Germinal center (tissue), 1 donor: ENCODE measurements at places on chromosomes 4 and X.

DNA sequence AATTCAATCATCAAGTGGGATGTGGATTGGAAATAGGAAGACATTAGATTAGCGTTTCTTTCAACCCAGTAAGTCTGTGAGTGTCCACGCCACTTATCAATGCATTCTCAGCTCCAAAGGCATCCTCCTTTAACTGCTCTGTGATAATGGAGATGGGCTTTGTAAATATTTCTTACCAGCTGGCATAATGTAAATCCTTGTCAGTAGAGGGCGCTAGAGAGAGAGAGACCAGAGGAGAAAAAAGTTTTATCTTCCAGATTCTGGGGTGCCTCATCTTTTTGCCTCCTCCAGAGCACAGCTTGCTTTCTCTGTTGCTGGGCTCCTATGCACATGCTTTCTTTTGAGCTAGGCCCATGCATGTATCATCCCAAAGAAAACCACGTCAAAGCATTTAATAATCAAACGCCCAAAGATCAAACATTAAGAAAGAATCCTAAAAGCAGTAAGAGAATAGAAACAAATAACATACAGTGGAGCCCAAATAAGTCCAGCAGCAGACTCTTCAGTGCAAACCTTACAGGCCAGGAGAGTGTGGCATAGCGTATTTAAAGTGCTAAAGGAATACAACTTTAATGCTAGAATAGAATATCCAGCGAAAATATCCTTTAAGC, 9.6 kb upstream of the MTMR1 start:
- DNase-seq: peak; percentile 27

DNA sequence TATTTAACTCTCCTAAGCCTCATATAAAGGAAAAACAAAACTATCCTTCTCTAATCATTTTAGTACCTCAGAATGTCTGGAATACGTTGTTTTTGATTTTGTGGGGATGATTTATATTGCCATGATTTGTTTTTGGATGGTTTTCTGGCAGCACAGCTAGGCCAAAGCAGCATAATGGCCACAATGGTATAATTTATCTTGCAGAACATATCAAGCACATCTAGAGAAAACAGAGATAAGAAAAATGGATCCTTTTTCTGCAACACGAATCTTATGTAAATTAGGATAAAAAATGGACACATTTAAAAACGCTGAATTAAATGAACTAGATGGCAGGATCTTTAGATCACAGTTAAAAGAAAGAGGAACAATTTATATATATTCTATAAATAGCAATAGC, 269.9 kb upstream of the FAT4 start:
- DNase-seq: no peak

DNA sequence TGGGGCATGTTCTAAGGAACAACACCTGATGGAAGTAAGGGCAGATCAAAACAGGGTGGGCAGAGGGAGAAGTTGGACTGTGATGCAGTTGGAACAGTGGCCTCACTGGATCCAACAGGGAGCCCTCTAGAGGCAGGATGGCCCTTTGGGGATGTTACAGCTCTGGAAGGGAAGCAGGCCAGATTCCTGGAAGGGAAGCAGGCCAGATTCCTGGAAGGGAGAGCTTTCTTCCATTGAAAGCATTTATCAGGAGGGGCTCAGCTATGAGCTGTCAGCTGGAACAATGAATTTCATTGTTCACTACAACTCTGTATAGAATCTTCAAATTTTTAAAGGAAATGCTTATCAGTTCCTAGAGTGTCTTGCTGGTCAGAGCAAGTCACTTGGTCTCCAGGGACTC, 17.7 kb downstream of the IL15 start:
- DNase-seq: no peak

- DNase-seq: no peak
These were observed 59.0 kb upstream of the TAB3 start for GRCh38 chrX:30948051-30948450.

DNA sequence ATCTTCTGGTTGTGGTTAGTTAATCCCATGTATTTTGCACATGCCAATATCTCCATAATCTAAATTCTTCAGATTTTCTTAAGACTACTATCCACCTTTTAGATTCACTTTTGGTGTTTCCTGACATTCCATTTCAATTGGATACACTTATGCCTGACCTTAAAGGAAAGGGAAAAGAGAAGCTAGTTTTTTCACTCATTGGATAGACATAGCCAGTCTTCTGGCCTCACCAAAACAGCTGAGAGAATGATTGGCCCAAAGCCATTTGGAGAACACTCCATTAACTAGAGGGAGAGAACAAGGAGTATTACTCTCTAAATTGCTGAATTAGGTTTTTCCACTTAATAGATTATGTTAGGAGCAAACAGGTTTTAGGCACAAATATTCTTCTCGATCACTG, 4.0 kb downstream of the PRPS1 start:
- no peak for DNase-seq

- DNase-seq: no peak
These were observed 127.7 kb downstream of the ASB9 start for GRCh38 chrX:15142084-15142715.

GRCh38 chr4:7395645-7396044, 39.1 kb downstream of the PSAPL1 start:
- no peak for DNase-seq

GRCh38 chr4:163611784-163612445, 117.4 kb downstream of the TMA16 start:
- DNase-seq: no peak

DNA sequence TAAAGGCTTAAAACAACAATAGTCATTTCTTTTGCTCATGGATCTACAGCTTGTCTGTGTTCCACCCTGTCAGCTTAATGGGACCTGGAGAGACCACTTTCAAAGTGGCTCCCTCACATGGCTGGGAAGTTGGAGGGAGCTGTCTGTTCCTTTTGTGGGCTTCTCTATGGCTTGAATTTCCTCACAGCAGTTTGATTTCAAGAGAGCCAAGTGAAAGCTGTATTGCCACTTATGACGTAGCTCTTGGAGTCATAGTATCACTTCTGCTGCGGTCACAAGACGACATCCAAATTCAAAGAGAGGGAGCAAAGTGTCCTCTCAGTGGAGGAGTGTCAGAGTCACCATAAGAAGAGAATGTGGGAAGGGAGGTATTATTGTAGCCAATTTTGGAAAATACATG, 22.7 kb upstream of the ACSL1 start:
- no peak for DNase-seq

- DNase-seq: no peak
These were observed 50.7 kb upstream of the KIT start for GRCh38 chr4:54607067-54607466.

- DNase-seq: no peak
These were observed 22.8 kb downstream of the SMS start for GRCh38 chrX:21963269-21963668.

- DNase-seq: no peak
These were observed 4.4 kb upstream of the APLN start for GRCh38 chrX:129659141-129659540.

- no peak for DNase-seq
These were observed 447.2 kb downstream of the SLITRK2 start for GRCh38 chrX:146264763-146265375.

DNA sequence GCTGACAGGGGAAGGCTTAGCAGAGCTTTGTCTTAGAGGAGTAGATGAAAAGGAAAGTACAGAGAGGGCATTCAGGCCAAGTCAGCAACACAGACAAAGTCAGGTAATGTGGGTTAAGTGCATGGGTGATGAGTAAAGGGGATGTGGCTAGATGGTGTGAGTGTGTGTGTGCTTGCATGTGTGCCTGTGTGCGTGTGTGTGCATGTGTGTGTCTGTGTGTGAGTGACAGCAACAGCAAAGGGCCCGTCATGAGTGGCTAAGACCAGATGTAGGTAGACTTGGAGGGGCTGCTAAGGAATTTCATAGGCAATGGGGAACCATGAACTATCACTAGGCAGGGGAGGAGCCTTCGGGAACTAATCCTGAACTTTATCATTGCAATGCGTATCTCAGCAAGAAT, 2.2 kb upstream of the GPR78 start:
- no peak for DNase-seq

DNA sequence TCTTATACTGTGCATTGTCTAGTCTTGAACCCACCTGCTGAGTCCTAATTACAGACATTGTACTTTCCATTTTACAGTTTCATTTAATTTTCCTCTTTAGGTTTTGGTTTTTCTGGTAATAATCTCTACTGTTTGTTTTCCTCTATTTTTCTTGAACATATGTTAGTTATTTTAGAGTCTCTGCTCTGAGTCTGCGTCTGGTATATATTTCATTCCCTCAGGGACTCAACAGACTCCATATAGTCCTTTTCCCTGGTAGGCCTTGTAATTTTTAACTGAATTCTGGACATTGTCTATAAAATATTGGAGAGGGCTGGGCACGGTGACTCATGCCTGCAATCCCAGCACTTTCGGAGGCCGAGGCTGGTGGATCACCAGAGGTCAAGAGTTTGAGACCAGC, 121.8 kb upstream of the STOX2 start:
- DNase-seq: no peak

- DNase-seq: no peak
These were observed 76.6 kb upstream of the CXXC4 start for GRCh38 chr4:104571341-104571740.
